Frontal cortex (tissue), 4 donors: ENCODE measurements at places on chromosomes 1 and 21.

DNA sequence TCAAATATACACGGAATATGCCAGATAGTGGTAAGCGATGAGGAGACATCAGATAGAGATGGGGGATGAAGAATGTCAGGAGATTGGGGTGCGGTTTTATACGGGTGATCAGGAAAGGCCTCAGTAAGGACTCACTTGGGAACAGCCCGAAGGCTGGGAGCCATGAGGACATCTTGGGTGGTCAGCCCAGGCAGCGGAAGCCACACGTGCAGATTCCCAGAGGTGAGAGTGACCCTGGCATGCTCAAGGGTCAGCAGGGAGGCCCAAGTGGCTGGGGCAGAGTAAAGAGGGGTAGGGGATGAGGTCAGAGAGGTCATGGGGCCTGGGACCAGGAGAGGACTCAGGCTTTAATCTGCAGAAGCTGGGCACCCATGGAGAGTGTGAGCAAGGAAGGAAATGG, 106.6 kb downstream of the MATN1 start:
- DNase-seq, result no peak

DNA sequence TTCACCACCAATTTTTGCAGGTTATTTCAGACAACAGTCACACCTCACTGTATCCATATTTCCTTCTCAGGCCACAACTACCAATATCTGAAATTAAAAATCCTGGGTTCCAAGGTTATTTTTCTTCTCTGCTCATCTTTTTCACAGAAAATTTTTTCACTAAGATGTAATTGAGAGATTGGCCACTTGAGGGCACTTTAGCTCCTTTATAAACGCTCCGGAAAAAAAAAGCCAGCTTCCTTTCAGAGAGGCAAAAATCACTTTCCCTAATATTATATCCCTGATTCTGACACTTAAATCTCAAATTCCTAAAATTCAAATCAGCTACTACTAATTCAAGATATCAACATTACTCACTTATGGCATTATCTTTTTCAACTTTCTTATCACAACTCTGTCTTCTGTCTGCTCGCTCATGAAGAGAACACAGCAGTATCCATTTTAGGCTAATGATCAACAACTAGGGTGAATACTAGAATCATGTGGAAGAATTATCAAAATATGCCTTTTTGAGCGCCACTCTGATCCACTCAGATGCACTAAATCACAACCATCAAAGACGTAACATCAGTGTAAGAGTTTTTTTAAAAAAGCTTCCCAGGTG, 101.4 kb upstream of the RGS1 start:
- no peak for DNase-seq

DNA sequence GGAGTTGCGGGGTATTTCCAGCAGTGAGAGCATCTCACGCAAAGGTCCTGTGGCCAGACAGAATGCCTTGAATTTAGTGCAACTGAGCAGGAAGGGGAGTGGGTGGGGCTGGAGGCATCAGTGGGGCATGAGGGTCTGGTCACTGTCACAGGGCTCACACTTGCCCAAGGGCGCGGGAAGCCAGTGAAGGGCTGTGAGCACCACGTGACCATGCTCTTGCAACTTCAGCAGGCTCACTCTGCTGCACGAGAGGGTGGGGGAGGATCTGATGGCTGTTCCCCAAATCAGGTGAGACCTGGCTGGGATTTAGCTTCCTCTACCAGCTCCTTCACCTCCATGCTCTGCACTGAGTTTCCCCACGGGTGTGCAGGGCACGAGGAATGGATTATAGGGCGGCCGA, 64.2 kb downstream of the PGBD5 start:
- DNase-seq, result no peak

GRCh38 chr1:78715181-78715661, 65.6 kb downstream of the IFI44 start:
- no peak for DNase-seq
